Heart left ventricle (tissue), 16 donors: ENCODE measurements at places on chromosomes 5 and 9. TPM values are rescaled to one million over a fixed set of nuclear protein-coding genes. Genes with fewer than 3 reads are reported as not detected.

- H3K36me3 ChIP-seq: no peaks in the 10 kb centered on the region
- no peaks in the 10 kb centered on the region for H3K4me1 ChIP-seq
Measured at GRCh38 chr9:30977965-30978364, 1406.5 kb upstream of the ACO1 start.

GRCh38 chr5:51302343-51302742, 80.9 kb upstream of the ISL1 start:
- DNase-seq: no peak
- H3K27ac ChIP-seq: no peak overlapping the region
- no peaks in the 10 kb centered on the region for H3K4me1 ChIP-seq
- no peaks in the 10 kb centered on the region for H3K36me3 ChIP-seq
- no peak overlapping the region for H3K4me3 ChIP-seq
- no peaks in the 10 kb centered on the region for H3K27me3 ChIP-seq

DNA sequence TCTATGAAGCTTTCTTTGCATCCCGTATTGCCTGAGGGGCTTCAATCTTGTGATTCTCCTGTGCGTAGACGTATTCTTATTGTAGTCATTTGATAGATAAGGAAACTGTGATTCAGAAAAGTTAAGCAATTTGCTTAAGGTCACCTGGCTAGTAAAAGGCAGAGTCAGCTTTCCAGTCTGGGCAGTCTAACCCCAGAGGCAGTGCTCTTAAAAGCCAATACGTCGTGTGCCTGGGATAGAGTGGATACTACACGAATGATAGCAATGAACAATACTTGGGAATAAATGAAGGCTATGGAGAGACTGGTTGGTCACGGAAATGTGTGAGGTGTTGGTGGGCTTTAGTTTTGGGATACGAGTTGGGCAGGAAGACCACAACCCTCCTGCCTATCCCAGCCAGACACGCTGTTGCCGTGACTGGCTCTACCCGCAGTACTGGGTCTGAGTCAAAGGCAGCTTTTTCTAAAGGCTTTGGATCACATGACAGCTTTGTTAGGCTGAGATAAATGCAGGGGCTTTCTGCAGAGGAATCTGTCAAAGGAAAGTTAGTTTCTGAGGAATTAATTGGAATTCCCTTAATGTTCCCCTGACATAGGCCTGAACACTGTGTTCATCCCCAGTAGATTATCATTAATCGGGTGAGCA, 302.6 kb downstream of the KIF4B start:
- no peak overlapping the region for H3K27ac ChIP-seq
- H3K27me3 ChIP-seq: no peaks in the 10 kb centered on the region
- no peak overlapping the region for H3K4me3 ChIP-seq
- H3K4me1 ChIP-seq: no peaks in the 10 kb centered on the region
- H3K36me3 ChIP-seq: no peaks in the 10 kb centered on the region

DNA sequence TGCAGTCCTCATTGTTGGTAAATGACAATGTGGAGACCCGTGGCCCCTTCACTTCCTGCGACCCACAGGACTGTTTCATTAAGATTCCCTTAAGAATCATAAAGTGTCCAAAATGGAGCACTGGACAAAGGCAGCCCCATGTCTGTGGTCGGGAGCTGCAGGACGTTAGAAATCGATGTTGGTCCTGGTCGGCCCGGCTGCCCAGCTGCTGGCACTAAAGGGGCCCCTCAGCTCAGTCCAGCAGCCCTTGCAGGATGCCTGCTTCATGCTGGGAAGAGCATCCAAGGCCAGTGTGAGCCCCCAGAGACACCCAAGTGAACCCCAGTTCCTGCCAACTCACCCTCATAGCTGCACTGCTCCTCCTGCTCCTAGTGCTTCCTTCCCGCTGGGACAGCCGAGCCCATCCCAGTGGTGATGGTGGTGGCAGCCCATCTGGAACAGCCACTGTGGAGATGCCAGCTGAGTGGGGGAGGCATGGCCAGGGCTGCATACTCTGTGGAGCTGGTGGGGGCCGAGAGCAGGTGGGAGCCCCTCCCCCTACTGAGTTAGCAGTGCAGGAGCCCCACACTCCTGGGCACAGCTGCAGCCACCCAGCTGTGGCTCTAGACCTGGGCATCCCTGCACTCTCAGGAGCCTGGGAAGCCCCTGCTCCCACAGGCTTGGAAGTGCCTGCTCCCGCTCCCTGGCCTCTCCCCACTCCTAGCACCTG, 168.0 kb upstream of the IRX2 start:
- H3K27ac ChIP-seq: no peak overlapping the region
- H3K4me1 ChIP-seq: no peaks in the 10 kb centered on the region
- H3K27me3 ChIP-seq: no peaks in the 10 kb centered on the region
- no peak for DNase-seq
- no peak overlapping the region for H3K4me3 ChIP-seq

- H3K4me1 ChIP-seq: no peaks in the 10 kb centered on the region
- no peaks in the 10 kb centered on the region for H3K27me3 ChIP-seq
- no peak for DNase-seq
- H3K4me3 ChIP-seq: no peak overlapping the region
Measured at GRCh38 chr9:74322661-74323314, 174.3 kb upstream of the RORB start.

The PRLR gene
- 0.50 TPM for total RNA-seq

- H3K36me3 ChIP-seq: no peaks in the 10 kb centered on the region
- H3K27ac ChIP-seq: no peak overlapping the region
- H3K4me1 ChIP-seq: no peaks in the 10 kb centered on the region
- H3K27me3 ChIP-seq: no peaks in the 10 kb centered on the region
Measured at GRCh38 chr9:86614871-86615849, 260.9 kb upstream of the TUT7 start.

DNA sequence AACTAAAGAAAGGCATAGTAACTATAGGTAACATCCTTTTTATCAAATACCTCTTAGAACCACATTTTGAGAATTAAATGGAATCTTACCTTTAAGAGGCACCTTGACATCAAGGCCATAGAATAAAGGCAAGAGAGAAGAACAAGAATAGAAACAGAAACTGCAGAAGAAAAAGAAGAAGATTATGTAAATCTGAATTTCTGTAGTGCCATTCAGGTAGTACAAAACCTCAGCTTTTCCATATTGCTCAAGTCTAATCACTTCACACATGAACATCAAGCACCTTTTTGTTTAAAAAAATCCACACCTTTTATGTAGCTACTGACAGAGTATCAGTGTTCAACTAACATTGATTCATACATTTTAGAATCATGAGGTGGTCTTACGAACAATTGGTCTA, 91.8 kb upstream of the DPYSL3 start:
- no peak for DNase-seq
- H3K4me3 ChIP-seq: no peak overlapping the region
- H3K27me3 ChIP-seq: no peaks in the 10 kb centered on the region
- H3K36me3 ChIP-seq: no peaks in the 10 kb centered on the region
- no peak overlapping the region for H3K27ac ChIP-seq

- no peak overlapping the region for H3K27ac ChIP-seq
- no peak for DNase-seq
- no peaks in the 10 kb centered on the region for H3K4me1 ChIP-seq
- H3K36me3 ChIP-seq: no peaks in the 10 kb centered on the region
- H3K27me3 ChIP-seq: peaks cover 98% of the 10 kb centered on the region
Measured at GRCh38 chr9:981491-981898, 5.0 kb downstream of the DMRT3 start.

The SLC46A2 gene
- total RNA-seq: not detected

DNA sequence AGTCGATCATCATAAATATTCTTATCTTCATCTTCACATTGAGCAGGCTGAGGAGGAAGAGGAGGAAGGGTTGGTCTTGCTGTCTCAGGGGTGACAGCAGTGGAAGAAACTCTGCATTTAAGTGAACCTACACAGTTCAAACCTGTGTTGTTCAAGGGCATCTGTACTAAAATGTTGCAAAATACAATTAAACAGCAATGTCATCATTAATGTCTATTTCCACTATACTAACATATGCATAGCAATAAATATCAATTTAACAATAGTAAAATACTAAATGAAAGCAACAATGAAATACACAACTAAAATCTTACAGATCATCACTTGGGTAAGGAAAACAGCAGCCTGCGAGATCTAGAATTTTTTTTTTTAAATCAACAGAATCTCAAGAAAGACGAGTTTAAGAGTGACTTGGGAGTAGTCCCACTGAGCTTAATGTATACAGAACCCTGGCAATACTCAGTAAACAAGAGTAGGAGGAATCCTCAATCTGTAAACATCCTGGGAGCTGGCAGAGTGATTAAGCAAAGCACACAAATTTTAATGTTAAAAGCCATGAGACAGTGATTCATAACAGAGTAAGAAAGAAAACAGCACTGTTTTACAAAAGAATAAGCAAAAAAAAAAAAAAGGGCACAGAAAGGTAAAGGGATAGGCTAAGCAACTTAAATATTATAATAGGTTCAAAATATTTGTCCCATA, 10.0 kb downstream of the HOMER1 start:
- no peaks in the 10 kb centered on the region for H3K4me1 ChIP-seq
- H3K4me3 ChIP-seq: no peak overlapping the region
- DNase-seq: no peak
- H3K27ac ChIP-seq: no peak overlapping the region
- H3K36me3 ChIP-seq: no peaks in the 10 kb centered on the region
- H3K27me3 ChIP-seq: no peaks in the 10 kb centered on the region

The TRIM7 gene
- total RNA-seq: 7.4 TPM

DNA sequence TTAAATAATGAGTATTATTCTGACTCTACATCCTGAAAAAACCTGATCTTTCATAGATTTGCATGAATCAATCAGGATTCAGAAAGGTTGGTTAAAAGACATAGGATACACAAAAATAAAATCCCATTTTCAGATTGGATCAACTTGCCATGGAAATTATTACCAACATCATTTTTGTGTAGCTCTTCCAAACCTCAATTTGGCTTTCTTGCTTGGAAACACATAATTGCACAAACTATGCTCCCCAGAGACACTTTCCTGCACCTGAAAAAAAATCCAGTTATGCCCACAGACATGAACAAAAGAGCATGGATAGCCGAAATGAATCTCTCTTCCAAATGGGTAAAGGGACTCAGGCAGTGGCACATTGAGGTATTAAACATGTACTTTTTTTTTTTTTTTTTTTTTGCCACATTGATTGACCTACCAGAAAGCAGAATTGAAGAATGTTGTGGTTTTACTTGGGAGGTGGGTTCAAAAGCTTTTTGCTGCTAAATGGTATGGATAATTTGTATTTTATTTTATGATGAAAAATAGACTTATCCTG, 135.4 kb upstream of the FBN2 start:
- H3K4me1 ChIP-seq: no peaks in the 10 kb centered on the region
- no peak overlapping the region for H3K4me3 ChIP-seq
- no peak overlapping the region for H3K27ac ChIP-seq

The IL13 gene
- total RNA-seq: 0.34 TPM

- no peak overlapping the region for H3K4me3 ChIP-seq
- peaks cover 3% of the 10 kb centered on the region for H3K4me1 ChIP-seq
- H3K27ac ChIP-seq: peak overlapping the region; percentile 70
- H3K27me3 ChIP-seq: no peaks in the 10 kb centered on the region
- DNase-seq: no peak
Measured at GRCh38 chr5:137630216-137630971, 105.5 kb downstream of the KLHL3 start.

DNA sequence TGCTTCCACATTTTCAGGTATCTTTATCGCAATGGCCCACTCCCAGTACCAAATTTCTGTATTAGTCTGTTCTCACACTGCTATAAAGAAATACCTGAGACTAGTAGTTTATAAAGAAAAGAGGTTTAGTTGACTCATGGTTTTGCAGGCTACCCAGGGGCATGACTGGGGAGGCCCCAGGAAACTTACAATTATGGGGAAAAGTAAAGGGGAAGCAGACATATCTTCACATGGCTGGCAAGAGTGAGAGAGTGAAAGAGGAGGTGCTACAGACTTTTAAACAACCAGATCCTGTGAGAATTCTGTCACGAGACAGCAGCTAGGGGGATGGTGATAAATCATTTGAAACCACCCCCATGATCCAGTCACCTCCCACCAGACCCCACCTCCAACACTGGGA, 238.2 kb upstream of the DMAC1 start:
- no peaks in the 10 kb centered on the region for H3K4me1 ChIP-seq
- no peaks in the 10 kb centered on the region for H3K36me3 ChIP-seq
- DNase-seq: no peak
- H3K27ac ChIP-seq: no peak overlapping the region
- H3K27me3 ChIP-seq: no peaks in the 10 kb centered on the region

GRCh38 chr5:149544028-149544420, 7.2 kb downstream of the CSNK1A1 start:
- DNase-seq: no peak
- no peaks in the 10 kb centered on the region for H3K27me3 ChIP-seq
- peak overlapping the region; percentile 58 for H3K27ac ChIP-seq
- peaks cover 86% of the 10 kb centered on the region for H3K36me3 ChIP-seq
- no peak overlapping the region for H3K4me3 ChIP-seq
- peaks cover 96% of the 10 kb centered on the region for H3K4me1 ChIP-seq

GRCh38 chr9:89461265-89461664, 36.6 kb downstream of the SEMA4D start:
- H3K27me3 ChIP-seq: no peaks in the 10 kb centered on the region
- H3K4me1 ChIP-seq: no peaks in the 10 kb centered on the region
- no peak for DNase-seq
- no peaks in the 10 kb centered on the region for H3K36me3 ChIP-seq

The CCDC180 gene
- 0.69 TPM for total RNA-seq

The FAT2 gene
- 0.18 TPM for total RNA-seq

GRCh38 chr5:119179857-119180641, 109.2 kb downstream of the DMXL1 start:
- H3K27me3 ChIP-seq: no peaks in the 10 kb centered on the region
- no peaks in the 10 kb centered on the region for H3K4me1 ChIP-seq
- no peak overlapping the region for H3K4me3 ChIP-seq
- DNase-seq: no peak
- peaks cover 51% of the 10 kb centered on the region for H3K36me3 ChIP-seq

DNA sequence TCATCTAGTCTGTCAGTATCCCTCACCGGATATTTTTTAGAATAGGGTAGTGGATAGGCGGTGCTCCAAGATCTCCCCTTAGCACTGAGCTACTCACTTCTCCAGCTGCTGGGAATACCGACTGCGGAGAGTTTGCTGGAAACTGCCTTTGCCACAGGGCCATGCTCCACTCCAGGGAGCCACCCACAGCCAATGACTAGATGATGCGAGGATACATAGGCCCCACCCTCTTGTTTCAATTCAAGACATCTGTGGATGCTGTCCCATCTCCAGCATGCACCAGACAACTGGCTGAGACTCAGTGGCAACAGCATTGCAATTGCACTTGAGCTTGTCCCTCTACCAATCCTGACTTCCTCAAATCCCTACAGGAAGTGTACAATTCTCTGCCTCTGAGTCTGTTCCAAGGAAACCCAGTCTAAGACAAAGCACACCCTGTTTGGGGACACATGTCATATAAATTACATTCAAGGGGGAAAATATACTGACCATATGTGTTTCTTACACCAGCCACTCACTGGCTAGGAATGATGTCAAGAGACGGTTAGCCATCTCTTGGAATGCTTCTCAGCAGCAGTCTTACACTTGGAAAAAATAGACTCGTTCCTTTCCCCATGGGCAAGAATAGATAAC, 312.6 kb upstream of the KIF2A start:
- no peaks in the 10 kb centered on the region for H3K4me1 ChIP-seq
- H3K36me3 ChIP-seq: no peaks in the 10 kb centered on the region
- H3K27ac ChIP-seq: no peak overlapping the region
- DNase-seq: no peak
- no peaks in the 10 kb centered on the region for H3K27me3 ChIP-seq
